ENCODE measurements at places on chromosomes 6 and 20. TPM values are rescaled to one million over a fixed set of nuclear protein-coding genes. Genes with fewer than 3 reads are reported as not detected.

MARCKS gene
- not detected for total RNA-seq

TSPO2 gene
- total RNA-seq = not detected

UBD gene
- 0.62 TPM for total RNA-seq

DEFB132 gene
- total RNA-seq = not detected

RIN2 gene
- not detected for total RNA-seq

HSD17B8 gene
- 18.3 TPM for total RNA-seq

TBC1D22B gene
- total RNA-seq = 17.2 TPM

GRCh38 chr6:6538261-6538660 lies 50.3 kb upstream of the LY86 start:
- no peaks in the 10 kb centered on the region for H3K36me3 ChIP-seq
- peaks cover 64% of the 10 kb centered on the region for H3K27me3 ChIP-seq
- no peak overlapping the region for H3K27ac ChIP-seq
- DNase-seq = no peak

DNA sequence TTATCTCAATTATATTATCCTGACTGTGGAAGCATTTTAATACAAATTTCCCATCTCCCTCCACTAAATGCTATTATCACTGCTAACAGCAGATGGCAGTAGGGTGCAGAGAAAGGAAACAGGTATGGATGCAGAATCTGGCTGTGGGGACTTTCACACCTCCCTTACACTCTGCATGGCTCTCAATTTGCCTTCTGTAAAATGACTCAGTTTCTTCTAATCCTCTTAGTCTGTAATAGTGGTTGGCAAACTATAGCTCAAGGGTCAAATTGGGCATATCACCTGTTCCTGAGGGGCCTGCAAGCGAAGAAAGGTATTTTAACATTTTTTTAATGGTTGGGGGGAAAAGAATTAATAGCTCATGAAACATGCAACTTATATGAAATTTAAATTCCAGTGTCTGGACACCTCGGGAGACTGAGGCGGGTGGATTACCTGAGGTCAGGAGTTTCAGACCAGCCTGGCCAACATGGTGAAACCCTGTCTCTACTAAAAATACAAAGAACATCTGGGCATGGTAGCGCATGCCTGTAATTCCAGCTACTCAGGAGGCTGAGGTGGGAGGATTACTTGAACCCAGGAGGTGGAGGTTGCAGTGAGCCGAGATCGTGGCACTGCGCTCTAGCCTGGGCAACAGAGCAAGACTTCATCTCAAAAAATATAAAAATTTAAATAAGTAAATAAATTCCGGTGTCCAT lies 83.5 kb downstream of the ZMYND8 start:
- peaks cover 37% of the 10 kb centered on the region for H3K4me1 ChIP-seq
- H3K27me3 ChIP-seq = no peaks in the 10 kb centered on the region
- peak overlapping the region; percentile 74 for H3K4me3 ChIP-seq
- peak overlapping the region; percentile 96 for H3K27ac ChIP-seq

GRCh38 chr6:44278315-44278714 lies 8.1 kb downstream of the TMEM151B start:
- H3K27me3 ChIP-seq = peaks cover 37% of the 10 kb centered on the region
- no peak for DNase-seq
- no peaks in the 10 kb centered on the region for H3K36me3 ChIP-seq
- no peak overlapping the region for H3K4me3 ChIP-seq

GRCh38 chr6:113202852-113203714 lies 654.1 kb upstream of the MARCKS start:
- H3K36me3 ChIP-seq = no peaks in the 10 kb centered on the region
- no peak overlapping the region for H3K27ac ChIP-seq
- H3K4me3 ChIP-seq = no peak overlapping the region
- no peak for DNase-seq
- no peaks in the 10 kb centered on the region for H3K4me1 ChIP-seq

DNA sequence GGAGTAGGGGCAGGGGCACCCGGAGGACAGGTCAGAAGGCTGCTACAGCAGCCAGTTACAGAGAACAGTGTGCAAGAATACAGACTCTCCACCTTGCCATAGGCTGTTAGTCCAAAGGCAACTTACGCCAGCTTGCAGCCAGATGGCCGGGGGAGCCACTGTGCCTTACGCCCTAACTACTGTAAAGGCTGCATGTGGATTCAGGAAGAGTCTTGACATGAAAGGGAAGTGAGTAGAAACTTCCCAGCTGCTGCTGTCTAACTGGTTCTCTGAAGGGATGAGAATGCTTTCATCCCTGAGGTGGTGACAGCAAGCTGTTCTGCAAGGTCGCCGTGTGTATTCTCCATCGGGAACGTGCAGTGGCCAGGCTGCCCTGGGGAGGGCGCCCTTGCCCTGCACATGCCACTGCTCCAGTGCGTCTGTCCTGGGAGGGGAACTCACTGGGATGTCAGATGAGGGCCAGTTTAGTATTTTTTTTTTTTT lies 46.1 kb downstream of the LYRM4 start:
- H3K4me3 ChIP-seq = no peak overlapping the region
- H3K27ac ChIP-seq = no peak overlapping the region
- H3K27me3 ChIP-seq = no peaks in the 10 kb centered on the region
- H3K4me1 ChIP-seq = peaks cover 10% of the 10 kb centered on the region
- peaks cover 9% of the 10 kb centered on the region for H3K36me3 ChIP-seq

DNA sequence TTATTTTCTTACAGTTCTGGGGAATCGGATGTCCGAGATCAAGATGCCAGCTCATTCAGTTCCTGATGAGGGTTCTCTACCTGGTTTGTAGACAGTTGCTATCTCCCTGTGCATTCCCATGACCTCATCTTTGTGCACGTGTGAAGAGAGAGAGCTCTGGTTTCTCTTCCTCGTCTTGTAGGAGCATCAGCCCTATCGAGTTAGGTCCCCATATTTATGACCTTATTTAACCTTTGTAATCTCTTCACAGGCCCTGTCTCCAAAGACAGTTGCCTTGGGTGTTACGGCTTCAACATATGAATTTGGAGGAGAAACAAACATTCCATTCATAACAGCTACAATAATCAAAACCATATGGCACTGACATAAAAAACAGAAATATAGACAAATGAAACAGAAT lies 455.3 kb downstream of the HACE1 start:
- H3K36me3 ChIP-seq = no peaks in the 10 kb centered on the region
- H3K27me3 ChIP-seq = no peaks in the 10 kb centered on the region
- no peaks in the 10 kb centered on the region for H3K4me1 ChIP-seq
- no peak for DNase-seq
- no peak overlapping the region for H3K27ac ChIP-seq

- no peaks in the 10 kb centered on the region for H3K36me3 ChIP-seq
- peak; percentile 64 for DNase-seq
Observed at GRCh38 chr6:16168858-16169257, 40.0 kb downstream of the MYLIP start.

DNA sequence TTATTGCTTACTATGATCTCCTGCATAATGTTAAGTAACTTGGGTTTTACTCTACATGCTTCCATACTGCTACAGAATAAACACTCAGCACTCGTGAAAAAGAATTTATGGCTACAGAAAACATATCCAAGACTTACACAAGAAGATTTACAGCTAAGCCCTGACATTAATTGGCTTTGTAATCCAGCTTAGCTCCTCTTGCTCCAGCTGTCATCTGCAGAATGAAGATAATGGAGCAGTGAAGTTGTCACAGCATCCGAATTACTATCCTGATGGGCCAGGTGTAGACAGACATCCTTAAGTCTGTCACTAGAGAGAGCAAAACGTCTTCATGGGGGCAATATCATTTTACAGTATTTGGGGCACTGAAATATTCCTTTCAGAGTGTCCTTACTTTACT lies 155.3 kb downstream of the PRKN start:
- H3K27ac ChIP-seq = no peak overlapping the region
- no peaks in the 10 kb centered on the region for H3K4me1 ChIP-seq
- DNase-seq = no peak
- no peak overlapping the region for H3K4me3 ChIP-seq
- no peaks in the 10 kb centered on the region for H3K27me3 ChIP-seq

- H3K27ac ChIP-seq = no peak overlapping the region
- DNase-seq = no peak
- peaks cover 1% of the 10 kb centered on the region for H3K27me3 ChIP-seq
- no peaks in the 10 kb centered on the region for H3K36me3 ChIP-seq
Observed at GRCh38 chr6:122726649-122727048, 52.9 kb upstream of the FABP7 start.

- no peak overlapping the region for H3K27ac ChIP-seq
- no peaks in the 10 kb centered on the region for H3K36me3 ChIP-seq
- no peak for DNase-seq
- H3K27me3 ChIP-seq = peaks cover 45% of the 10 kb centered on the region
- H3K4me1 ChIP-seq = peaks cover 10% of the 10 kb centered on the region
Observed at GRCh38 chr6:108446629-108447150, 114.0 kb upstream of the FOXO3 start.

- H3K27me3 ChIP-seq = peaks cover 12% of the 10 kb centered on the region
- H3K4me3 ChIP-seq = no peak overlapping the region
- peaks cover 3% of the 10 kb centered on the region for H3K4me1 ChIP-seq
- no peaks in the 10 kb centered on the region for H3K36me3 ChIP-seq
Observed at GRCh38 chr6:7323074-7323473, 10.1 kb upstream of the SSR1 start.

- H3K27ac ChIP-seq = no peak overlapping the region
- H3K27me3 ChIP-seq = peaks cover 20% of the 10 kb centered on the region
- H3K36me3 ChIP-seq = no peaks in the 10 kb centered on the region
Observed at GRCh38 chr6:70171236-70171635, 131.6 kb downstream of the COL9A1 start.

- H3K4me1 ChIP-seq = peaks cover 3% of the 10 kb centered on the region
- H3K27ac ChIP-seq = no peak overlapping the region
- H3K4me3 ChIP-seq = no peak overlapping the region
- H3K36me3 ChIP-seq = no peaks in the 10 kb centered on the region
- H3K27me3 ChIP-seq = no peaks in the 10 kb centered on the region
- DNase-seq = no peak
Observed at GRCh38 chr6:135269481-135269891, 88.4 kb downstream of the MYB start.

DNA sequence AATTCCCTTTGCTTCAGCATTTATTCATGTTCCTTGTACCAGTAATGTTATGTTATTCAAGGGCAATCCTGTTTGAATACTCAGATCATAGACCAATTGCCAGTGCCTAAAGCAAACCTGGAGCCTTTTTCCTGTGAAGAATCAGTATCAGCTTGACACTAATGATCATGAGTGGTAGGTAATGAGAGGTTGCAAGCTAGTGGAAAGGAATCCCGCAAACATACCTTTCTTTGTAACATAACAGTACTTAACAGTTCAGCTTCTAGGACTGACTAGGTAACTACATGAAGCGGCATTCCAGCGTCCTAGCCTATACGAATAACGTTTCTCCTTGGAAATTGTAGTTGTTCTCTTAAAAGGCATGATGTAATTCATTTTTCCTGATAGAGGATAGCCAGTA lies 253.7 kb downstream of the TMEM242 start:
- no peaks in the 10 kb centered on the region for H3K27me3 ChIP-seq
- DNase-seq = no peak
- no peak overlapping the region for H3K4me3 ChIP-seq
- peaks cover 34% of the 10 kb centered on the region for H3K4me1 ChIP-seq
- H3K27ac ChIP-seq = peak overlapping the region; percentile 51

DNA sequence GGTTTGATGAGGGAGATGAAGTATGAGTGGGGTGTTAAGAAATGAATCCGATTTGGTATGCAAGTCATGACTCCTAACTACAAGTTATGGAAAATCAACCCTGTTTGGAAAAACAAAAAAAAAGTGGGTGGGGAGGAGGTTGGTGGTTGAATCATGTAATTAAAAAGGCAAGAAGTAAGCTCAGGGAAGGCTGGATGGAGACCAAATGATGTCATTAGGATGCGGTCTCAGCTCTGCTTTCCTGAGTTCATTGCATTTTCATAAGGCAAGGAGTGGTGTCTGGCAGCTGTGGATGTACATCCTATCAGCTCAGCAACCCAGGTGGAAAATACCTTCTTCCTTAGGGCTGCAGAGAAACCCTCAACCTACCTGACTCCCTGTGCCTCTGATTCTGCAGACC lies 60.4 kb upstream of the AKAP12 start:
- no peaks in the 10 kb centered on the region for H3K4me1 ChIP-seq
- H3K27ac ChIP-seq = no peak overlapping the region
- peaks cover 2% of the 10 kb centered on the region for H3K27me3 ChIP-seq
- no peaks in the 10 kb centered on the region for H3K36me3 ChIP-seq

- H3K4me3 ChIP-seq = no peak overlapping the region
- H3K36me3 ChIP-seq = peaks cover 9% of the 10 kb centered on the region
- DNase-seq = no peak
- no peaks in the 10 kb centered on the region for H3K27me3 ChIP-seq
- no peak overlapping the region for H3K27ac ChIP-seq
- H3K4me1 ChIP-seq = peaks cover 28% of the 10 kb centered on the region
Observed at GRCh38 chr6:143564484-143565017, 53.0 kb upstream of the FUCA2 start.

DNA sequence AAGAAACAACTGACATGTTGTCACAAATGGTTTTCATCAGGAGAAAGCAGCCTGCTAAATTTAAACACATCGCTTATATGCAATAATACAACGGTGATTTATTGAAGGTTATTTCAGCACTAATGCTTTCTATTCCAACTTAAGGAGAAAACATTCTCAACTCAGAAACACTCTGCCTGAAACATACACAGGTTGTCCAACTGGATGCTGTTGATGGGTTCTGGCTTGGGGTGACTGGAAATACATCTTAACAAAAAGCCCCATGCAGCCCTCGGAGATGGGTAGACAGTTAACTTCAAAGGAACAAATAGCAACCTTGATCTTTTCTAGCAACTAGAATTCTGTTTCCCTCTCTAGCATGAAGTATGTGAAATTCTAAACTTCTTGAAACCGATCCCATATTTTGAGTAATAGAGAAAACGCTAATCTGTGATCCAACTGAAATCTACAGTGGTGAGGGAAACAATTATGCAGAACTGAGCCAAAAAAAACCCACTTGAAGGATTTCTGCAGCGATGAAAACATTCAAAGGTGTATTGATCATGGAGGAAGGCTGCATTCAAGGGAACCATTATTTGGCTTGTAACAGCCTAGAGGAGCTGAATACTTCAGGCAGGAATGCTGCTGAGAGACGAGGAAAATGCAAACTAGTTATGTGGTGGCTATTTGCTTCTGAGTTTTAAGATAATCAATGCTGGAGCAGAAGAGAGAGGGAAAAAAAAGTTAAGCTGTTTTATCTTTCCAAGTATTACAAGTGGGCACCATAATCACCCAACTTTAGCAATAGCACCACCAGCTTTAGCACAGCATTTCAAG lies 6.9 kb downstream of the ZMYND8 start:
- H3K4me3 ChIP-seq = no peak overlapping the region
- no peaks in the 10 kb centered on the region for H3K27me3 ChIP-seq
- peaks cover 45% of the 10 kb centered on the region for H3K36me3 ChIP-seq
- H3K27ac ChIP-seq = no peak overlapping the region
- H3K4me1 ChIP-seq = peaks cover 17% of the 10 kb centered on the region

DNA sequence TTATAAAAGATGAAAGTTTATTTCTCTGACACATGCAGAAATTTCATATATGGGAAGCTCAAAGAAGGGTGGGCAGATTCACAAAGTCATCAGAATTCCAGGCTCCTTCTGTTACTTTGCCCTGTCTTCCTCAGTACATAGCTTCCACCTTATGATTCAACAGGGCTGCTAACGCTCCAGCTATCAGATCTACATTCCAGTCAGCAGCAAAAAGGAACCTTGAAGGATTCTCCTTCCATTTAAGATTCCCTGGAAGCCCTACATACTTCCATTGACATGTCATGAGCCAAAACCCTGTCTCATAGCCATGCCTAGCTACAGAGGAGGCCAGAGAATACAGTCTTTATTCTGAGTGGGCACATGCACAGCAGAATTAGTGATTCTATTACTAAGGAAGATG lies 103.3 kb downstream of the NCR2 start:
- no peak overlapping the region for H3K4me3 ChIP-seq
- H3K27me3 ChIP-seq = peaks cover 28% of the 10 kb centered on the region
- no peaks in the 10 kb centered on the region for H3K36me3 ChIP-seq
- H3K27ac ChIP-seq = no peak overlapping the region
- H3K4me1 ChIP-seq = peaks cover 29% of the 10 kb centered on the region

GRCh38 chr6:39952167-39952566 lies 17.9 kb upstream of the MOCS1 start:
- no peak for DNase-seq
- no peak overlapping the region for H3K4me3 ChIP-seq
- no peaks in the 10 kb centered on the region for H3K36me3 ChIP-seq
- H3K27me3 ChIP-seq = peaks cover 2% of the 10 kb centered on the region

All from activated CD4-positive, alpha-beta T cell treated with anti-CD3 and anti-CD28 coated beads, Interleukin-2, amount 10 ng/mL, durations not matched to agents 24 days and 14 days (primary cell).